ENCODE measurements at places on chromosomes 12 and 14.
A peak's percentile ranks its signal among the peaks of the same experiment; 100 is the strongest.

DNA sequence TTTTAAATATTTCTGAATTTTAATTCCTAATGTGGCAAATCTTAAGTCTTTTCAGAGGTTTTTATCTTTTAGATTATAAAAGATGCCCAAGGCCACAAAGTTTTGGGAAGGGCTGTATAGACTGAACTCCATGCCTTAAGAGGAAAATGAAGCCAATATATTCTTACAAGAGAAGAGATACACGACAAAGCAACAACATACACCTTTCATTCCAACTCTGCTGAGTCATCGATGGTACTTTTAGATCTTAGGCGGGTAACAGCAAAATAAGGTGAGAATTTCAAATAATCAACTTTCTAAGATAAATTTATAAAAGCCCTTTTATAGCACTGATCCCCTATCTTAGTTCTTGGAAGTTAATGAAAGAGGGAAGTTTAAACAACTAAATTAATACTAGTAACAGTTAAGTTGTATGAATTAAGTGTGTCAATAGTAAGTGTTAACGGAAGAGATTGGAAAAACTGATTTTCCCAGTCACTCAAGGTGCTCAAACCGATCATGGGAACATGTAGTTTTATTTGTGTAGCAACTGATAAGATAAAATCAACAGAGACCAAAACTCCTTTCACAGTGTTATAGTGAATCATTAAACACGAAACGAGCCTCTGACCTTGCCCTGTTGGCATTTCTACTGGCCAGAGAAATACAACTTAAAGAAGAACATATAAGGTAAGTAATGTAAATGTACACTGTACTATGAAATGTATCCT is 18.8 kb upstream of the PIK3C2G start:
- DNase-seq: no peak

GRCh38 chr14:61255968-61256367 is 25.2 kb downstream of the TMEM30B start:
- no peak for DNase-seq

DNA sequence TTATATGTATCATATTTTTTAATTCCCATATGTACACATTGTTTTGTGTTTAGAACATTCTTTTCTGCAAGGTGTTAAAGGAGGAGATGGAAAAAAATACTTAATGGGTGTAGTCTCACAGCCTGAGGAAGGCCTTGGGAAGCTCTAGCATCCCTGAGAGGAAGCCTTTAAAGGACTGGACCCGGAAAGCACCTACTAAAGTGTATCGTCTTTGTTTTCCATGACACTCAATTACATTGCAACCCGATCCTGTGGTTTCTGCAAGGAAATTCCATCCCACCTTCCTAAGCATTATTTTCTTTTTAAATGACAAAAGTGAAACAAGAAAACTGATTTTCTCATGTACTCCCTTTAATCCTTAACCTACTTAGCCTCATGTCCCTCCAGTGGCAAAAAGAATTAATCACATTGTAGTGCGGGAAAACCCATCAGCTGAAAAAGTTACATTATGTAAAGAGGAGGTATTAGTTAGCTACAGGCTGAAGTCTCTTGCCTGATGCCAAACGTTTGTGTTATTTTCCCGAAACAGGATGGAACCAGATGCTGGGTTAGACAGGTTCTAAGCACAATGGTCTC is 147.8 kb upstream of the CPSF6 start:
- no peak for DNase-seq

DNA sequence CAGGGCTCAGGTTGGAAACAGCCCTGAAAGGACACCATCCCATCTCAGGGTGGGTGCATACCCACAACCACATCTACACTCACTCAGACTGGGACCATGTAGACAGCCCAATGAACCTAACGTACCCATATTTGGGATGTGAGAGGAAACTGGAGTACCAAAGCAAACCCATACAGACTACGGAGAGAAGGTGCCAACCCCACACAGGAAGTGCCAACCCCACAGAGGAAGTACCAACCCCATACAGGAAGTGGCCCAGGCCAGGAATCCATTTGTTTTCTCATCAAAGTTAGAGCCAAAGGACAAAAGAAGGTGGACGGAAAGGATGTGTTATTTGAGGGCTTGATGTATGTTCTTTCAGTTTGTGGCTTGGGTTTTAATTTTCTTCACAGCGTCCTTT is 19.5 kb upstream of the SPIC start:
- DNase-seq: no peak

DNA sequence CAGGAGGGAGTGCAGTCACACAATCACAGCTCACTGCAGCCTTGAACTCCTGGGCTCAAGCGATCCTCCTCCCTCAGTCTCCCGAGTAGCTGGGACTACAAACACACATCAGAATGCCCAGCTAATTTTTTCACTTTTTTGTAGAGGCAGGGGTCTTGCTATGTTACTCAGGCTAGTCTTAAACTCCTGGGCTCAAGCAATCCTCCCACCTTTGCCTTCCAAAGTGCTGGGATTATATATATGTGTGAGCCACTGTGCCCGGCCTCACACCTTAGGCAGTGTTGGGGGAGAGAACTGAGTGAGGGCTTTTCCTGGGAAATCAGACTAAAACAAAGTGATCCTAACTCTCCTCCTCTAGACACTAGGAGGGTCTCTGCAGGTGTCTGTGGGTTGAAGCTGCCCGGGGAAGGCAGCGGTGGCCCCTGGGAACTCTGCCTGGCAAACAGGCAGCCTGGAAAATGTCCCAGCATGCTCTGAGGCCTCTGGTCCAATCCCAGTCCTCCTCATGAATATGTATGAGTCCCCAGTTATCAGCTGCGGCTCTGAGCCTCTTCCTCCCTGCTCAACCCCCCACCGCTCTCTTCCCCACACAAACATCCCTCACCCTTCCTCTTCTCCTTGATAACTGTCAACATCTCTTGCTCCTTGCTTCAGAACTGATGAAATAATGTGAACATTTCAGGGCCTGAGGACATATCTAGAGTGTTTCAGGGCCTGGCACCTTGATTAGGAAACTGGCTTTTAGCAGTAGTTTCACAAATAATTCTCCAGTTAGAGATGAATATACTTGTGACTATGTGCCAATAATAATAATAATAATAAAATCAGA is 7.9 kb upstream of the NAA25 start:
- no peak for DNase-seq

GRCh38 chr14:68587931-68588330 is 204.9 kb downstream of the ZFP36L1 start:
- no peak for DNase-seq

DNA sequence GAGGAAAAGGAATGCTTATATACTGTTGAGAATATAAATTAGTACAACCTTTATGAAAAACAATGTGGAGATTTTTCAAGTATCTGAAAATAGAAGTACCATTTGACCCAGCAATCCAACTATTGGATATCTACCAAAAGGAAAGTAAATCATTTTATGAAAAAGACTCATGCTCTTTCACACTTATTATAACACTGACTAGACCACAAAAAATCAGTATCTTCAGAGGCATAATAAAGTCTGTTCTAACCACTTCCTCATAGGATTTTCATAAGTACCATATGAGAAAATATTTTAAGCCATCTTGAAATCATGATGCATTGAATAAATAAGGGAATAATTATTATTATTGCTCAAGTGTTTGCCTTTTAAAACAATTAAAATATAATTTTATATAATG is 90.8 kb downstream of the SLCO1B1 start:
- no peak for DNase-seq

- peak; percentile 36 for DNase-seq
These were observed 1.5 kb downstream of the PRDM4 start for GRCh38 chr12:107759410-107759809.

GRCh38 chr12:47982311-47982710 is 18.9 kb downstream of the TMEM106C start:
- DNase-seq: no peak

- no peak for DNase-seq
These were observed 28.1 kb upstream of the CFL2 start for GRCh38 chr14:34742270-34743115.

DNA sequence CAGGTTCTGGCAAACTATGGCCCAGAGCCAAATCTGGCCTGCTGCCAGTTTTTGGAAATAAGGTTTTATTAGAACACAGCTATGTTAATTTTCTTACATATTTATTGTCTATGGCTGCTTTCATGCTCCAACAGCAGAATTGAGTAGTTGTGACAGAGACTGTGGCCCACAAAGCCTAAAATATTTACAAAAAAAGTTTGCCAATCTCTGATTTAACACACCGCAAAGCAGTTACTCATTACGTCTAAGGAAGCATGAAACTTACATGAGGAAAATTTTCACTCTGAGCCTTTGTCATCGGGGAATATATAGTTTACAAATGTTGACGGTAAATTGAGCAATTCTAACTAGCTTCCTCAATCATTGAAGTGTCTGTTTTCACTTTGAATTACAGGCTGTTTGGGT is 96.5 kb downstream of the UNC79 start:
- DNase-seq: peak; percentile 51

DNA sequence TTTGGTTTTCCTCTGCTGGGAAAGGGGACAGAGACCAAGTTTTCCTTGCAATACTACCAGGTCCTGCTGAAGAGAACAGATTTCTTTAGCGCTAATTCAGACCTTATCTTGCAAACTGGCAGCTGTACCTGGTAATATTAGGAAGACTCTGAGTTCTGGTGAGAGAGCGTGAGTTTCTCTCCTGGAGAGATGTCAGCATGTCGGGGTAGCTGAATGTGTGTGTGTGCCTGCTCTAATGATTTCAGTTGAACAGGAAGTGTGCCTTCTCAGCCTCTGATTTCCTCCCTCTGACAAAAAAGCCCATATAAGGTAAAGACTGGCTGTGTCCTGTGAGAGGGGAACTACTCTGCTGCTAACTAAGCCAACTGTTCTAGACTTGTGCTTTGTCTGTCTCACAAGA is 10.3 kb upstream of the ERP27 start:
- peak; percentile 42 for DNase-seq

DNA sequence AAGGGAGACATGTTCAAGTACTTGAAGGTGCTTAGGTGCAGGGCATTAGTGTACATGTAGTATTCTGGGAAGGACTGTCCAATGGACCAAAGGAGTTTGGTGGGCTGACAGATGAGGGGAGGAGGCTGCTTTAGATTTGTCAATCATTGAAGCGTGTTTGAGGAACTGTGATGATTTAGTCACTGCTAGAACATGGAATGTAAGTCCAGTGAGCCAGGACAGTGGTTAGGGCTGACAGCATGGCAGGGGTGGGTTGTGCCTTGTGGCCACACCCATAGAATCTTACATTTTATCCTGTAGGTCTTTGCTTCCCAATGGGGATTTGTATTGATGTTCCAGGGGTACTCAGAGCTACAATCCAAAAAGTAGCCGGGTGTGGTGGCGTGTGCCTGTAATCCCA is 24.6 kb downstream of the DIP2B start:
- DNase-seq: no peak

- no peak for DNase-seq
These were observed 56.3 kb downstream of the NUAK1 start for GRCh38 chr12:106082216-106083175.

GRCh38 chr14:36070031-36070719 is 106.3 kb downstream of the PTCSC3 start:
- peak; percentile 91 for DNase-seq

DNA sequence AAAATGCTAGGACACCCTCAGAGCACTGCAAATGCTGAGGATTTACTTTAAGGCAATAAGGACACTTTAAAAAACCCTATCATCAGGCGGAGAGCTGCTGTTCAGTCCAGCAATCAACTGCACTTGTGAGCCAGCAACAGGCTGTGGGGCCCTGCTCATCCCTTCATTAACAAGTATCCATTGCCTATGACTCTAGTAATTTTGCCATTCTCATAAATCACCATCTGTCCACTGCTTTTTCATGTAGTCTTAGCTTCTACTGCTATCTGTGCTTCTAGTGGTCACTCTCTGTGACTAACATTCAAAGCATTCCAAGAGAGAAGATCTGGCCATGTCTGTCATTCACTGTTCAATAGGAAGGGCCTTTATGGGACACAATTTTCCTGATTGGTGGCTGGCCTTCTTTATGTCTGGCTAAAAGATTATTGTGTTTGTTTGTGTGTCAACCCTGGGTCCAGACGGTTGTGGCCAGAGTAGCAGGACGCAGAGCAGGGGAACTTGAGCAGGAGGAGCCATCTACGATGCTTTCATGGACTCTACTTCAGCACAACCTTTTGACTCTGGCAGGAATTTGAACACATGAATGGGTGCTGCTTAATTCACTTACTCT is 3.6 kb upstream of the KRAS start:
- no peak for DNase-seq

All from trophoblast cell (in vitro differentiated cells and primary cell).